ENCODE measurements at places on chromosomes 5 and 9. TPM values are rescaled to one million over a fixed set of nuclear protein-coding genes. Genes with fewer than 3 reads are reported as not detected.

GRCh38 chr5:130024006-130024405 is 119.7 kb downstream of the CHSY3 start:
- no peak for DNase-seq

GRCh38 chr9:83024506-83025125 is 38.3 kb downstream of the RASEF start:
- DNase-seq = no peak

DNA sequence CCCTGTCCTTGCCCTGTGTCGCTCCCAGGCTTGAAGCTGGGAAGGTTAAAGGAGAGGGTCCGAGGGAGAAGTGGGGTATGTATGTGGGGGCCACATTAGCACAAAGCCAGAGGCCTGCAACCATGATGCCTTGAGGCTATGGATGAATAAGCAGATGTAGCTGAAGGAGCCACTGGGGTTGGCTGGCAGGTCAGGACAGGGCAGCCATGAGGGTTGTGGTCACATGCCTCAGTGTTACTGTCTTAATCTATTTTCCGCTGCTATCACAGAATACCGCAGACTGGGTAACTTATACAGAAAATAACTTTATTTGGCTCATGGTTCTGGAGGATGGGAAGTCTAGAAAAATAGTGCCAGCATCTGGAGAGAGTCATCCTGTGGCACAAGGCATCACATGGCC is 9.2 kb upstream of the GRHPR start:
- no peak for DNase-seq

DNA sequence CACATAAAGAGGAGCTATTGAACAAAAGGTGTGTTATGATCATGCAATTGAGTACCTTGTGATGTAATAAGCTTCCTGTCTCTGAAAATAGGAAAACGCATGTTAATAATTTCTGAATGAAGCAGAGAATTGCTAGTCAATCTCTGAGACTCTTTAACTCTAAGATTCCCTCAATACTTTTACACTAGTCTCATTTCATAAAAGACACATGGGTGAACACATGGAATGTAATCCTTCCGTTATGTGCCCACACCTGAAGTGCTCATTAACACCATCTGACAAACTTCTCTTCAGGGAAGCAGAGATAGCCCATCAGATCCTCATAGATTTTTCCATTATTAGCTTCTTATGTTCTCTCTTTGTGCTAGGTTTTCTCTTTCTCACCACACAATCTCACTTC is 182.4 kb downstream of the TLR4 start:
- DNase-seq = no peak

DNA sequence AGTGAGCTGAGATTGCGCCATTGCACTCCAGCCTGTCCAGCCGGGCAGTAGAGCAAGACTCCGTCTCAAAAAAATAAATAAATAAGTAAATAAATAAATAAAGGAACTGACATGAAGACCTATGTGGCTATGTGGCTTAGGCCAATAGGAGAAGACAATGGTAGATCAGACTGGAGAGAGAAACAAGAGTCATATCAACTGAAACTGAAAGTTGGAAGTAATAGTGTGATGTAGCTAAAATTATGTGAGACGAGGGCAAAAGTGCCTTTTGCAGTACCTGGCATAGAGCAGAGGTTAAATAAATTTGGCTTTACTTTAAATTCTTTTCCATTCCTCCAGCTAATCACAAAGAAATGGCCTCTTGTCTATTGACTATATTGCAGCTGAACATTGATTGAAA is 7.3 kb downstream of the FBP2 start:
- DNase-seq = no peak

- no peak for DNase-seq
Measured at GRCh38 chr9:2791246-2791645, 52.6 kb downstream of the PUM3 start.

DNA sequence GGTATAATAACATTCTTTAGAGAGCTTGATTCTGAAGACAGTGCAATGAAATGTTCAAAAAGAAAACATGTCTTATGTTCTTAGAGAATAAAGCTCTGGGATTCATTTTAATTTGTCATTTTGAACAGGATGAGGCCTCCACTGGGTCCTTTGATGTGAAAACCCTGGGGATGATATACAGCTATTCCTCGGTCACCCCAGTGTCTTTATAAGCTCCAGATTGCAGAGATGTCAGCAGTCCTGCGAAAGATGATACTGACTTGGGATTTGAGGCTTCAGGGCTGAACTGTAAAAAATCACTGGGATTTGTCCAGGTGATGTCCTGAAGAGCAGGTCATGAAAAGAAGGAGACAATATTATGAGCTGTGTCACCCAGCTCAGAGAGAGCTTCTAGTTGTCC is 529.7 kb upstream of the ZNF608 start:
- DNase-seq = no peak

DNA sequence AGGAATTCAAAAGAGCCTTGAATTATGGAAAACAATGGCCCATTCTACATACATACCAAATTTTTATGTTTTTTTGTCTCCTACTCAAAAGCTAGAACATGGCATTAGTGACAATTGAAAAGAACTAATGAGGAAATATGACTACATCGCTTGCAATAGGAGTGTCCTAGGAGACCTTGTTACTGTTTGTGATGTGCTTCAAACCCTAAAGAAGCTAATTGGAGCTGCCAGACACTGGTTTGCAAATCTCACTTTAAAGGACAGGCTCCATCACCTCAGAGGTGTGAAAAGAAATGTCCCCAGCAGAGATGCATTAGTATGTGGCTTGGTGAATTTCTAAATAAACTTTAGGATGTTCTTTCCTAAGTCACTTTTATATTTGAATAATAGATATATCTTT is 354.2 kb upstream of the EFNA5 start:
- DNase-seq = no peak

- DNase-seq = no peak
Measured at GRCh38 chr9:134854541-134854981, 26.0 kb upstream of the FCN2 start.

DNA sequence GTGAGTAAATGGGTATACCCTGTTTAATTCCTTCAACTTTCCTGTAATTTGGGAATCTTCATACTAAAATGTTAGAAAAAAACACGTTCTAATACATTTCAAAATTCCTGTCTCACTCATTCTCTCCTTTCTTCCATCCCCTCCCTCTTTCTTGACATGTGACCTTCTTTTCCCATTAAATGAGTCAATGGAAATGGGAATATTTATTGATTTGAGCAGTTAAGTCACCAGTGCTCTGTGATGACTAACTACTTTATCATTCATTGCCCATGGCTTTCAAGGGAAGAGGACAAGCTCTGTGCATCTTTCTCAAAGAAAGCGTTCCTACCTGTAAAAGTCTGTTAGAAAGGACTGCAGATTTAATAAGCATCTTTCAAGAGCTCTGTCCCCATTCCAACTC is 144.4 kb upstream of the MAP3K1 start:
- no peak for DNase-seq

DNA sequence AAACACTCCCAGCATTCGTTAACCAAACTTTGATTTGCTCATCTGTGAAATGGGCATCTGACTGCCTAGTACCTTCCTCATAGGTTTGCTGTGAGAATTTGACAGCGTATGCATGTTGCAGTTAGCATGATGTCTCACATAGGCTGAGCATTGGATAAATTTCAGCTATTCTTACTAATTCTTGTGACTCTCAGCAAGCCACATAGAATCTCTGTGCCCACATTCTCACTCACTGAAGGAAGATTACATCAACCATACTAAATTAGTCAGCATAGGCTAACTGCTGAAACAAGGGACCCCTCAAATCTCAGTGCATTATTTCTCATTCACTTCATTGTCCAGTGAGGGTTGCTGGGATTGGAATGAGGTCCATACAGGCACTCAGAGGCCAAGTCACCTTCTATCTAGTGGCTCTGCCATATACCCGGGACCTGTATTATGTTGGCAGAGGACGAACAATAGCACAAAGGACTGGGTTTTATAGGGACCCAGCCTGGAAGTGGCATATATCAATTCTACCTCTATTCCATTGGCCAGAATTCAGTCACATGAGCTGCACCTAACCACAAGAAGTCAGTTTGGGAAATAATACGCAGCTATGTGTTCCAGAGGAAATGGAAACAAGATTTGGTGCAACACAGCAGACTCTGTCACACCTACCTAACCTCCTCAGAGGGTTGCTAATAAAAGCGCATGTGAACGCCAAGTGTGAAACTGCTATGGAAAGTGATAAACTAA is 4.2 kb upstream of the PTGER4 start:
- DNase-seq = no peak

Gene TAF11L11
- total RNA-seq = not detected

Gene MYMK
- not detected for total RNA-seq

Gene JAKMIP2
- 1.1 TPM for total RNA-seq

Gene PCDHB15
- 0.49 TPM for total RNA-seq

Gene NR2F1
- total RNA-seq = 2.7 TPM

Gene CAMK2A
- 0.21 TPM for total RNA-seq

Gene CDO1
- total RNA-seq = 0.95 TPM

Gene GPR150
- 0.37 TPM for total RNA-seq

Gene LNPEP
- 34.4 TPM for total RNA-seq

Measured in left colon (tissue), 2 donors.